Activated T-helper 2 cell treated with anti-CD3 and anti-CD28 coated beads, Interferon-gamma antibody, Interleukin-2, Interleukin-4, amounts not matched to agents 10 μg/mL and 5 μg/mL and 100 μg/mL, durations not matched to agents 14 hours and 24 hours and 36 hours (primary cell): ENCODE measurements at places on chromosomes 2 and 18. TPM values are rescaled to one million over a fixed set of nuclear protein-coding genes. Genes with fewer than 3 reads are reported as not detected.
A peak's percentile ranks its signal among the peaks of the same experiment; 100 is the strongest.

GRCh38 chr2:41990688-41991087, 57.1 kb upstream of the PKDCC start:
- H3K36me3 ChIP-seq: no peaks in the 10 kb centered on the region
- no peak for DNase-seq
- H3K27me3 ChIP-seq: peaks cover 12% of the 10 kb centered on the region
- H3K4me3 ChIP-seq: no peak overlapping the region
- H3K4me1 ChIP-seq: peaks cover 2% of the 10 kb centered on the region

- DNase-seq: no peak
- H3K27me3 ChIP-seq: no peaks in the 10 kb centered on the region
- H3K27ac ChIP-seq: no peak overlapping the region
- no peak overlapping the region for H3K4me3 ChIP-seq
- peaks cover 29% of the 10 kb centered on the region for H3K36me3 ChIP-seq
Measured at GRCh38 chr2:219149667-219150066, 10.9 kb downstream of the NHEJ1 start.

DNA sequence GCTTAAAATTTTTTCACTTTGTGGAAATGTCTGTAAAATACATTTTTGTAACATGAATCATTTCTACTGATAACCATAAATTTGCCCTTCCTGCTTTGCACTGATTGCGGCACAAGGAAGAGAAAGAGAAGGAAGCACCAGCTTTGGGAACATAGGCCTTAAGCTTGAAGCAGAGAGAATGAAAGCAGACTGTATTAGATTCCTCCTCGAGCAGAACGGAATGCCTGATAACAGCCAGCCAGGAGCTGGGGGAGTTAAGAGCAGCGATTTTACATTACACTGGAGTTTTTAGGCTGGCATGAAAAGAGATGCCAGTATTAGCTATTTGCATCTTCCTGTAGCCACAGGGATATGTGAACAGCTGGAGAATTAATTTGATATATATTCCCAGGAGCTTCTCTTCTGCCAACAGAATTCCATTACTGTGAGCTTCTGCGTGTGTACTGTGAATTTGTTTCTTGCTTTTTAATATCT, 33.5 kb downstream of the CRIM1 start:
- no peak for DNase-seq
- H3K27ac ChIP-seq: no peak overlapping the region
- H3K4me1 ChIP-seq: peaks cover 5% of the 10 kb centered on the region
- H3K27me3 ChIP-seq: peaks cover 31% of the 10 kb centered on the region

DNA sequence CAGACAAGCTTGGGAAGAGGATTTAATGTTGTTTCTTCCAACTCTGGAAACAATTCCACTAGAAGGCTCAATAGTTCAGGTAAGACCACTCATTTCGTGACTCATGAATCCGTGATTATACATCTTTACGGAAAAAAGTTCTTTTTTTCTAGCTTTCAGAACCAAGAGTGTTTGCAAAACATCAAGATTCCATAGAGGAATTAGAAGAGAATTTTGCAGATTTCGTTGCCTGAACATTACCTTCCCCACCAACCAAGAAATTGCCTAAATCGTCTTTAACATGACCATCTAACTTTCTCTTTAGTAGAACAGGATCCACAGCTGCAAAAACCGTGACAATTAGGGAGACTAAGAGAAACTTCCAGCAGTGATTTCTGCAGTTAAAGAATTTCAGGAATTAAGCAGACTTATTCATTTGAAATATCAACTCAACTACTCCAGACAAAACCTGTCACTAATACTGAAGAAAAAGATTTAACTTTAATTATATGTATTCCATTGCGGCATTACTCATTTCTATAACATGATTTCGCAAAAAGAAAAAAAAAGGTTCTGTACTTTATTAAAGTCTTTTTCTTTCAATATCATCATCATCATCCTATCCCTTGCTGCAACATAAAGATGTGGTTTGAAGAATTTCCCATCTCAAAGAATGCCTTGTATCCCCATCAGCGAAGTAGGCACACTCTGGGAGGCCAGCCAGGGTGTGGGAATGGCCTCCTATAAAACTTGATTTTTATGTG, 1.9 kb upstream of the NAB1 start:
- no peak overlapping the region for H3K27ac ChIP-seq
- H3K4me3 ChIP-seq: no peak overlapping the region
- H3K36me3 ChIP-seq: peaks cover 2% of the 10 kb centered on the region
- no peaks in the 10 kb centered on the region for H3K27me3 ChIP-seq
- peaks cover 39% of the 10 kb centered on the region for H3K4me1 ChIP-seq

DNA sequence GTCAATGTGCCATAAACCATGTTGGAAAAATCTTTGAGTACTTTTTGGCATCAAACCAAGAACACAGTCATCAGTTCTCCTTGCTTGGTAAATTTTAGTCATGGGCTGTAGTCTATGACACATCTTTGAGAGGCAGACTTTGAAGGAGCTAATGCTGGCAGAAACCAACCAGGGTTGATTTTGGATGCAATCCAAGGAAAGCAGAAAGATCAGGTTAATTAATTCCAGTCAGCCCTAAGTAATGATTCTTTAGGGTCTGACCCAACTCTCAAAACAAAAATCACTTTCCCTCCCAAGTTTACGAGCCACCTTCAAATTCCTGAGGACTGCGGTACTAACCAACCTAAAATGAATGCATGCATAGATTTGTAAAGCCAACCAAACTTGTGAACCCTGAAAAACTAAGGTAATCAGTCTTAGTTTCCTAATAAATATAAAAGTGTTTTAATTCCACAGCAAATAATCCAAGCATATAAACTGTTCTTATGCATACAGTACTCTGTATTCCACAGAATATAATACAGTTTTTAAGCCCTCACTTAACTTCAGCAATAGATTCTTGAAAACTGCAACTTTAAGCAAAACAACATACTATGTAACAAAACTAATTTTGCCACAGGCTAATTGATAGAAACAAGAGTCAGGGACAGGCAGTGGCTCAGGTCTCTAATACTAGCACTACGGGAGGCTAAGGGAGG, 22.0 kb downstream of the AP1S3 start:
- no peaks in the 10 kb centered on the region for H3K36me3 ChIP-seq
- H3K4me3 ChIP-seq: no peak overlapping the region
- DNase-seq: no peak
- H3K27me3 ChIP-seq: no peaks in the 10 kb centered on the region
- H3K27ac ChIP-seq: no peak overlapping the region

GRCh38 chr2:42879913-42880737, 87.7 kb upstream of the HAAO start:
- no peaks in the 10 kb centered on the region for H3K36me3 ChIP-seq
- no peak overlapping the region for H3K4me3 ChIP-seq
- H3K27me3 ChIP-seq: no peaks in the 10 kb centered on the region
- no peak overlapping the region for H3K27ac ChIP-seq
- peaks cover 30% of the 10 kb centered on the region for H3K4me1 ChIP-seq
- no peak for DNase-seq

- no peaks in the 10 kb centered on the region for H3K4me1 ChIP-seq
- peaks cover 12% of the 10 kb centered on the region for H3K27me3 ChIP-seq
- H3K27ac ChIP-seq: no peak overlapping the region
Measured at GRCh38 chr18:12520442-12520992, 112.8 kb downstream of the PRELID3A start.

DNA sequence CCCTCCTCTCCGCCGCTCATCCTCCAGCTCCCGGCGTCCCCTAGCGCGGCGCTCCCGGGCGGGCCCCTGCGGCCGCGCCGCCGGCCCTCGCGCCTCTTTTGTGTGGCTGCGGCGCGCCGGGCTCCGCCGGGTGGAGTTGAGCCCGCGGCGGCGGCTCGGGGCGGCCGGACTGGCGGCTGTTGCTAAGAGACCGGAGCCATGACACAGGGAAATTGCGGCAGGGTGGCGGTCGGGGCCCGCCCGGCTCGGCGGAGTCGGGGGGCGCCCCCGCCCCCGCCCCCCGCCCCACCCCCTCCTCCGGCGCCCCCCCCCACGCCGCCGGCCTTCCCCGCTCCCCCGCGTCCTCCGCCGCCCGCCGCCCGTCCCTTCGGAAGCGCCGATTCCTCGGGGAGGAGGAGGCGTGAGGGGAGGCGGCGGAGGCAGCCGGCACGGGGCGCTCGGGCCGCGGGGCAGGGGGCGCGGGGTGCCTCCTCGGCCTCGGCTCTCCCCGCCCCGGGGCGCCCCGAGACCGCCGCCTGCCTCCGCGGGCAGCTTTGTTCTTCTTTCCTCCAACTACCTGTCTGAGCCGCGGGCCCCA, at the start of gene TMEM200C:
TSS of gene TMEM200C (minus strand) at position 224 of the 577 bp plus-strand sequence. CDS start 3,459 bp downstream, outside the sequence.
- H3K4me1 ChIP-seq: peaks cover 2% of the 10 kb centered on the region
- H3K27ac ChIP-seq: no peak within 1 kb of the TSS
- H3K27me3 ChIP-seq: peaks cover 74% of the 10 kb centered on the region
- H3K4me3 ChIP-seq: no peak within 1 kb of the TSS
- DNase-seq: no peak

DNA sequence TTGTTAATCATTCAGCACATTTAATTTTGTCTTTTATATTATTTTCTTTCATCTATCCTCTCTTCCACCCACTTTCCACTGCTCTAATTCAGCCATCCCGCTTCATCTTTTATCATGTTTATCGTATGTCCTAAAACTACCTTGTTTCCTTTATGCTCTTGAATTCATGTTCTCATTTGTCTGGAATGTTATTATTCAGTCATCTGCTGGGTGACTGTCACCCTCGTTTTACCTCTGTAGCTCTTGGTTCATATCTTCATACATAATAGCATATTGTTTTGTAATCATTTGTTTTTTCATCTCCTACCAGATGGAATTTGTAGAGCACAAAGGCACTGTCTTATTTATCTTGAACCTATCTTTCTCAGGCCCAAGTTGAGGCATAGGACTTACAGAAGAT, 37.0 kb downstream of the SMCHD1 start:
- H3K4me3 ChIP-seq: no peak overlapping the region
- H3K27ac ChIP-seq: peak overlapping the region; percentile 46
- peaks cover 28% of the 10 kb centered on the region for H3K4me1 ChIP-seq
- DNase-seq: no peak
- H3K27me3 ChIP-seq: no peaks in the 10 kb centered on the region

DNA sequence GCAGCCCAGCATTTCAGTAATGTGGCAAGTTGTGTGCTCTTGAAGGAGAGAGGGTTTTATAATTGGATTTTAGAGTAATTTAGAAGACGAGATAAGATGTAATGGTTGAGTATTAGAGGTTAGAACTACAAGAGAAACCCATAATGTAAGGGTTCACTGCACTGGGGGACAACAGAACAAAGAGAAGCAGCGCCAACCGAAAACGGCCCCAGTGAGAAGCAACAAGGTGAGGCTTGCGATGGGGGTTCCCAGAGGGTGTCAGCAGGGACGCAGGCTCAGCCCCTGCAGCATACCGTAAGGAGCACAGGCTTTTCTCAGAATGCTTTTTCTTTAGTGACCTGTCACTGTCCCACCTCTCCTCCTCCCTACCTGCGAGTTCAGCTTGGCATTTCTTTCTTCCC, 183.9 kb upstream of the ETAA1 start:
- H3K4me1 ChIP-seq: no peaks in the 10 kb centered on the region
- no peak overlapping the region for H3K27ac ChIP-seq
- DNase-seq: no peak
- no peaks in the 10 kb centered on the region for H3K36me3 ChIP-seq
- no peaks in the 10 kb centered on the region for H3K27me3 ChIP-seq

DNA sequence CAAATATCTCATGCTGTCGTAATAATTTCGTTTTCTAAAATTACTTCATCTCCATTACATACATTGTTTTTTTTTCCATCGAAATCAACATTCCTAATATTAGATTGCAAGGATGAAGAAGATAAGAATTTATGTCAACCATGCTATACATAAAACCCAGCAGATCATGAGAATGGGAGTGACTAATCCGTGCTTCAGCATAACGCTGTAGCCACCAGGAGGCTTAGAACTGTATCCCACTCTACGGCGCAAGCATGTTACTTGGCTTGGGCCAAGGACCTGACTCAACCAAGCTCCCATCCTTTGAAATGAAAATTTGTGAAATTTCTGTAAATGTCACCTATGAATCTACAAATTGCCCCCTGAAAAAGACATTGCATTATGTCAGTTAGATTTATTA, 392.5 kb downstream of the FIGN start:
- DNase-seq: no peak
- no peak overlapping the region for H3K4me3 ChIP-seq
- no peaks in the 10 kb centered on the region for H3K36me3 ChIP-seq
- H3K4me1 ChIP-seq: no peaks in the 10 kb centered on the region

GRCh38 chr2:241540771-241541561, 17.6 kb upstream of the BOK start:
- peaks cover 3% of the 10 kb centered on the region for H3K4me1 ChIP-seq
- peak overlapping the region; percentile 34 for H3K4me3 ChIP-seq
- H3K27ac ChIP-seq: no peak overlapping the region
- H3K27me3 ChIP-seq: peaks cover 16% of the 10 kb centered on the region

- H3K27ac ChIP-seq: no peak overlapping the region
- no peaks in the 10 kb centered on the region for H3K36me3 ChIP-seq
- no peak for DNase-seq
- H3K27me3 ChIP-seq: peaks cover 23% of the 10 kb centered on the region
- no peak overlapping the region for H3K4me3 ChIP-seq
- no peaks in the 10 kb centered on the region for H3K4me1 ChIP-seq
Measured at GRCh38 chr2:178315078-178315477, 120.8 kb downstream of the OSBPL6 start.

DNA sequence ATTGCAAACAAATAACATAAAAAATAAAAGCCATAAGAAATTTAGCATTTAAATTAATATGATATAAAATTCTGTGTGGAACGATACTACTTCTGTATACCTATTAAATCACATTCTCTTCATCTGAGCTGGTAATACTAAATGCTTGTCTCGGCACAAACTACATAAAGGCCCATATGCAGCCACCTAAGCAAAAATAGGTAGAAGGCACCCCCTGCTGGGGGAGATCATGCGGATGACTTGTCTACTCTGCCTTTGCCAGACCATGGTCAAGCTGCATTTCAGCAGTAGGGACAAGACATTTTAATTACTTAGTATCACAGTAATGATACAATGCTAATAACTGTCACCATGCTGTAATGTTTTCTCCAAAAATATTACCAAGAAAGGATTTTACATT, 108.0 kb downstream of the CDH19 start:
- H3K27ac ChIP-seq: no peak overlapping the region
- H3K4me3 ChIP-seq: no peak overlapping the region

DNA sequence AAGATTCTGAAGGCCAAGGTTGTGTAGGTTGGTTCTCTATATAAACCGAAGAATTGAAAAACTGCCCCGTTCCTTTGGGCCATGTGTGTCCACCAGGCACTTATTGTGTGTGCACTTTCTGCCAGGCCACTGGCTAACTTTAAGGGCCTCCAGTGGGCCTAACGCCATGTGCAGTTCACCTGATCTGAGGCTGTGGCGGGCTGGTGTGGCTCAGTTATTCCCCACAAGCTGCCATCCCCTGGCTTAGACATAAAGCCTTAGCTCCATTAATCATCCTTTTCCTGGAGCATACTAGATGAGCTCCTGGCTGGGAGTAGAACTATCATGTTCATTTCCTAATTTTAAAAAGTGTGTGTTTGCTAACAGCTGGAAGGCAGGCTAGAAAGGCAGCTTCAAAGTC, 304.1 kb upstream of the TNP1 start:
- H3K4me1 ChIP-seq: peaks cover 23% of the 10 kb centered on the region
- H3K36me3 ChIP-seq: no peaks in the 10 kb centered on the region

Gene KCNK3
- total RNA-seq: not detected in 2 replicates

Gene HOXD10
- total RNA-seq: not detected in 2 replicates

Gene PROC
- not detected in 2 replicates for total RNA-seq

Gene RHBDD1
- 40.9 and 42.2 TPM in 2 replicates for total RNA-seq

Gene TRAPPC8
- total RNA-seq: 41.3 and 46.4 TPM in 2 replicates

Gene PIAS2
- 24.2 and 27.1 TPM in 2 replicates for total RNA-seq

Gene ALPI
- not detected in 2 replicates for total RNA-seq
